NCI-H1930 (cell line): ENCODE measurements at places on chromosomes 16 and 17.

DNA sequence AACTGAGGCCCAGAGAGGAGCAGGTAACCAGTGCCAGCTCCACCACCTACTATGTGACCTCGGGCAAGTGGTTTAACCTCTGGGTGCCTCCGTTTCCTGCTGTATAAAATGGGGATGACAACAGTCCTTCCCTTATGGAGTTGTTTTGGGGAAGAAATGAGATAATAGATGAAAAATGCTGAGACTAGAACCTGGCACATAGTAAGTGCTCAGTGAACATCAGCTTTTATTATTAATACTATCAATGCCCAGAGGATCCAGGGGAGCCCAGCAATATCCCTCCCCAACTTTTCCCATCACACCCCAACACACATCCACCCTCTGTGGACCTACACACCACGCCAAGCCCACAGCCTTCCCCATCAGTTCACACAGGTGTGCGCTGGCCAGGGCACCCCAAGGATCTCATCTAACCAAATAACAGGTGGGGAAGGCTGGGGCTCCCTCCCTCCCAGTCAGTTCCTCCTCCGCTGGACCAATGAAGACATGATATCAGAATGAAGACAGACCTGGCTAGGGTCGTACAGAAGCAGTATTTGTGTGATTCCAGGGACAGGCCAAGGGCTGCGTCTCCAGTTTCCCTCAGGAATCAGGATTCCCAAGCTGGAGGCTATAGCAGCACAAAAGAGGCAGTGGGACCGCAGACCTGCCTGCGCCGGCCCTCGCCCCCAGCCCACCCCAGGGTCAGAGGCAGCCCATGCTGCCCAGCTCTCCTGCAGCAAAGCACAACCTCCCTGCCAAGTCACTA, 1.8 kb downstream of the ATP2A3 start:
- no peak for DNase-seq

- DNase-seq = no peak
These were observed 4.2 kb upstream of the ALOX15 start for GRCh38 chr17:4645642-4646041.

GRCh38 chr17:48439875-48440505, 10.0 kb upstream of the SKAP1 start:
- no peak for DNase-seq

GRCh38 chr16:29700253-29700987, 21.4 kb downstream of the QPRT start:
- peak; percentile 61 for DNase-seq

- DNase-seq = no peak
These were observed 96.0 kb downstream of the NXN start for GRCh38 chr17:883586-883962.

DNA sequence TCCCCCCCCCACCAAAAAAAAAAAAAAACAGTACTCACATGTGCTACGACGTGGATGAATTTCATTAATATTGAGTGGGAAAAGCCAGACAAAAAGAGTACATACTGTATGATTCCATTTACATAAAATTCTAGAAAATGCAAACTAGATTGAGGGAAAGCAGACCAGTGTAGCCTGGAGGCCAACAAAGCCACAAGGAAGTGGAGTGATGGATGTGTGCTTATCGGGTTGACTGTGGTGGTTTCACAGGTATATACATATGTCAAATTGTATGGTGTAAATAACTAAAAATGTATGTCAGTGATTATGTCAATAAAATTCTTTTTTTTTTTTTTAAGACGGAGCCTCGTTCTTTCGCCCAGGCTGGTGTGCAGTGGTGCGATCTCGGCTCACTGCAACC, 1.9 kb upstream of the PLD6 start:
- DNase-seq = no peak

DNA sequence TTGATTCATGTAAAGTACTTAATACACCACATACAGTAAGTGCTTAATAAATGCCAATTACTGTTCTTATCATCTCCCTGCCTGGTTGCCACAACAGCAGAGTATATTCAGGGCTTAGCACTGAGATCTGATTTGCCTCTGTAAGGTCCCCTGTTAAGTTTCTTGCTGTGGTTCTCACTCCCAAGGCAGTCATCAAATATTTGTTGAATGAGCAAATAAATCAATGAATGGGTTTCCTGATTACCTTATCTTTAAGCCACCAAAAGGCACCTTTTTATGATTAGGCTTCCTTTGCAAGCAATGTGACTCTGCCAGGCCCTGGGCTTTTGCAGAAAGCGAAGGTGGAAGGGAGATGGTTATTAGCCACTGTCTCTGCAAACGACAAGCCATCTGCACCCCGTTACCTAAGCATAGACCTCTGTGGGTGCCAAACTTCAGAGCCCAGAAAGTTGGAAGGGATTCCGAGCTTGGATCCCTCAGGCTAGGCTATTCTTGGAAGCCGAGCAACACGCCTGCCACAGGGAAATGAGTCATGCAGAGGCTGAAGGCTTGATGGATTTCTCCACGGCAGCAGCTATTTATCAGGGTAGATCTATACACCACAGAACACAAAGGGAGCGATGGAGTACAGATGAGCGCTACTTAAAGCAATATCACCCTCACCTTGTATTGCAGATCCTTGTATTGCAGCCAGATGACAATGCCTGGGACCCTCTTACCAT, 102.0 kb downstream of the GRIN2A start:
- DNase-seq = no peak

- DNase-seq = peak; percentile 81
These were observed at the start of gene MEIOC for GRCh38 chr17:44655983-44656710. Gene MEIOC (plus strand): TSS chr17:44656468. CDS start chr17:44656614, 146 bp downstream.

DNA sequence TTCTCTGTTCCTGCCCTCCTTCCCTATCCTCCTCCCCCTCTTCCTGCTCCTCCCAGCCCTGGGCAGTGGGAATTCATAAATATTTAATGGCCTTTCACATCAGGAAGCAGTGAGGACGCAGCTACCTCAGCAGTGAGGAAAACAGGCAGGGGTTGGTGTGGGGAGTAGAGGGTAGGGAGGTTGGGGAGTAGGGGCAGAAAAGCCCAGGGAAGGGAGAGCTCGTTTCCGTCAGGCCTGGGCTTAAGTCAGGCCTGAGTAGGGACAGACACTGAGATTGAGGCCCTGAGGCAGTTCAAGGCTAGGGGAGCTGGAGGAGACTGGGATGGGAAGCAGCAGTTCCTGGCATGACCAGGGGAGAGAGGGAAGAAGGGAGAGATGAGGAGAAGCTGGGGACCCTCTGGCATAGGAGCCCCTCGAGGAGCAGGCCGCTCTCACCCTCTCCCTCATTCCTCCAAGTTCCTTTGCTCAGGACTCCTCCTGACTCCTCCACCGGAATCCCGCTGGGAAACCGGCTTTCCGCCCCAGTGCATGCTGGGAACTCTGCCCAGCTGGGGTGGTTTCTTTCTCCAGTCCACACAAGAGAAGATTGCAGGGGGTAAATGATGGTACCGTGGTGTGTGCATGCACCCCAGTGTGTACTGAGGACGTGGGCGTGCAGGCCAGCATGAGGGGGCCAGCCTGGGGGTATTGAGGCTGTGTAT, 6.2 kb downstream of the SAMD14 start:
- no peak for DNase-seq

DNA sequence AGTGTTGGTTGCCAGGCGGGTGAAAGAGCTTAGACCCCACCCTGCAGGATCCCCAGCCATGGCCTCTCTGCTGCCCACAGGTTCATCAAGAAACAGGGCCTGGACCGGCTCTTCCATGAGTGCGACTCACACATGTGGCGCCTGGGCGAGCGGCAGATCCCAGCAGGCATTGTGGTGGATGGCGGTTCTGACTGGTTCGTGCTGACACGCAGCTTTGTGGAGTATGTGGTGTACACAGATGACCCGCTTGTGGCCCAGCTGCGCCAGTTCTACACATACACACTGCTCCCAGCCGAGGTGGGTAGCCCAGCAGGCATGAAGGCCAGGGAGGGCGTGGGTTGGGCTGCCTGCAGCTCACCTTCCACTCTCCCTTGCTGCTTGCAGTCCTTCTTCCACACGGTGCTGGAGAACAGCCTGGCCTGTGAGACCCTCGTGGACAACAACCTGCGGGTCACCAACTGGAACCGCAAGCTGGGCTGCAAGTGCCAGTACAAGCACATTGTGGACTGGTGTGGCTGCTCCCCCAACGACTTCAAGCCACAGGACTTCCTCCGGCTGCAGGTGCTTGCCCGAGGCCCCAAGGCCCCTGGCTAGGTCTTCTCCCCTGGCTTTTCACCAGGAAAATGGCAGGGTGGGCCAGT, 9.9 kb downstream of the XYLT2 start:
- DNase-seq = no peak

- DNase-seq = no peak
These were observed 27.6 kb downstream of the CCDC40 start for GRCh38 chr17:80063830-80064585.

GRCh38 chr16:71830359-71830758, 15.4 kb upstream of the ATXN1L start:
- DNase-seq = no peak

DNA sequence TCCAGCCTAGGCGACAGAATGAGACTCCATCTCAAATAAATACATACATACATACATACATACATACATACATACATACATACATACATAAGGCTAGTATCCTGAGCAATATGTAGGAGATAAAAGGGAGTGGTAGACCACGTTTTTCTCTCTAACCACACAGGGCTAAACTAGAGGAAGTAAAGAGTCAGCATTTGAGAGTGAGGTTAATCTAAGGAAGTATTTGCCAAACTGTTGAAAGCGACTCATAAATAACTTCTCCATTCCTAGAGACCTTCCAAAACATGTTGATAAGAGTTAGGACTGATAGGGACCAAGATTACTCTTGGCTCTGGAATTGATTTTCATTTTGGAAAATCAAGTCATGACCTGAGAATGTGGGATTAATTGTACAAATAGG, 68.9 kb downstream of the NEUROD2 start:
- no peak for DNase-seq

- no peak for DNase-seq
These were observed 4.3 kb downstream of the KCNJ2 start for GRCh38 chr17:70173681-70174080.

DNA sequence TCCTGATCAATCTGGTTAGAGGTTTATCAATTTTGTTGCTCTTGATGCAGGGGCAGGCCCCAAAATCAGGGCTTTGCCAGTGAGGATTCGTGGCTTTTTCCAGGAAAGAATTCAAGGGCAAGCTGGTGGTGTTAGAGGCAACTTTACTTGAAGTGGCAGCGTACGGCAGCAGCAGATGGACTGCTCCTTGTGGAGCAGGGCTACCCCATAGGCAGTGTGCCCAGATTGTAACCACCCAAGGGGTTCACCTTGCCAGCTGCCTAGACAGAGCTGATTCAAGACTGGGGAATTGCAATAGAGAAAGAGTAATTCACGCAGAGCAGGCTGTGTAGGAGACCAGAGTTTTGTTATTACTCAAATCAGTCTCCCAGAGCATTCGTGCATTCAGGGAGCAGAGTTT, 16.7 kb downstream of the DRC7 start:
- no peak for DNase-seq

DNA sequence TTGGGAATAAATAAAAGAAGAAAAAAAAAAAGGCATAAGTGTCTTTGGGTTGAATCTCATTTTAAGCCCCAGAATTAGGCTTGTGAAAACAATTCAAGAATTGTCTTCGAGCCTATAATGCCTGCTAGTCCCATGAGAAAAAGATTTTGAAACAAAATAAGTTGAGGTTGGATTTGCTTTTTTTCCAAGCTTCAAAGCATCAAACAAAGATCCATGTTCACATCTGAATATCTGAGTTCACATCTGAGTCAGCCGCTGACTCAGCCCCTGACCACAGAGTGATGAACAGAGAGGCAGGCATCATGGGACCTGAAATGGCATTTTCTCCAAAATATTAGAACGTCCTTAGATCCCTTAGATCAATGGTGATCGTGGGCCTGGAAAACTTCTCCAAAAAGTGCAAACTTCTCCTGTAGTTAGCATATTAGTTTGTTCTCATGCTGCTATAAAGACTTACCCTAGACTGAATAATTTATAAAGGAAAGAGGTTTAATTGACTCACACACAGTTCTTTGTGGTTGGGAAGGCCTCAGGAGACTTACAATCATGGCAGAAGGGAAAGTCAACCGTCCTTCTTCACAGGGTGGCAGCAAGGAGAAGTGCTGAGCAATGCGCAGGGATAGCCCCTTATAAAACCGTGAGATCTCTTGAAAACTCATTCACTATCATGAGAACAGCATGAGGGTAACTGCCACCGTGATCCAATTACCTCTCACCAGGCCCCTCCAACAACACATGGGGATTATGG, 294.6 kb upstream of the HSBP1 start:
- no peak for DNase-seq

GRCh38 chr16:65066651-65067050, 55.2 kb downstream of the CDH11 start:
- no peak for DNase-seq

DNA sequence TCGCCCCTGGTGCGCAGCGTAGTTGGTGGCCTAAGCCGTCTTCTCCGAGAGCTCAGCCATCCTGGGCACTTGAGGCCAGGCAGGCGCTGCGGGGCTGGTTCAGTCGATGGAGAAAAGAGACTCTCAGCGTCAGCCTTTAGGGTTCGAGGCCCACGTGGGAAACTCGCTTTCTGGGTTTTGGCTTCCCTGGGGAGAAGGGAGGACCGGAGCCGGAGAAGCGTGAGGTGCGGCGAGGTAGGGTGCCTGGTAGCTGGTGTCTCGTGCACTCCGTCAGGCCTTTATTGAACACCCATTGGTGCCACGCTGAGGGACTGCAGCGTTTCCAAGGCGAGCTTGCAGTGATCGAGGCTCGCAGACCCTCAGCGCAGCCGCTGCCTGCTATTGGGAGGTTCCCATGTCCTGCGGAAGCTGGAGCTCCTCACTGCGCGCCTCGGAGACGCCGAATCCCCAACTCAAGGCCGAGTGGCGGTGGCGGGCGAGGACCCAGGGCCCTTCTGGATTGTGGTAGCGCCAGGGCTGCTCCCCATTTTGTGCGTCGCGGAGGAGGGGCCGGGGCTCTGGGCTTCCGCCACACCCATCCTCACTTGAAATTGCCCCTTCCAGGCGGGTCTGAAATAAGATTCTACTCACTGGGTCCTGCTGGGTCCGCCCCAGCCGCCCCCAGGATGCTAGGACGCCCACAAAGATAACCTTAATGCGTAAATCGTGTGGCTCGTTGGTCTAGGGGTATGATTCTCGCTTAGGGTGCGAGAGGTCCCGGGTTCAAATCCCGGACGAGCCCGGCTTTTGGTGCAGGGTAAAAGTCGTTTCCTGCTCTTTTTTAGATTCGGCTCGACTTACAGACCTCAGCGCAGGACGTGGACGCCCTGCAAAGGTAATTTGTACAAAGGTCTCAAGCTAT, 1.2 kb downstream of the OR1F1 start:
- no peak for DNase-seq

GRCh38 chr16:75219838-75220237, 1.1 kb downstream of the CTRB1 start:
- no peak for DNase-seq

- no peak for DNase-seq
These were observed 5.2 kb upstream of the CDH8 start for GRCh38 chr16:62041401-62041800.

- DNase-seq = no peak
These were observed 296.3 kb downstream of the HS3ST4 start for GRCh38 chr16:25988084-25988483.

DNA sequence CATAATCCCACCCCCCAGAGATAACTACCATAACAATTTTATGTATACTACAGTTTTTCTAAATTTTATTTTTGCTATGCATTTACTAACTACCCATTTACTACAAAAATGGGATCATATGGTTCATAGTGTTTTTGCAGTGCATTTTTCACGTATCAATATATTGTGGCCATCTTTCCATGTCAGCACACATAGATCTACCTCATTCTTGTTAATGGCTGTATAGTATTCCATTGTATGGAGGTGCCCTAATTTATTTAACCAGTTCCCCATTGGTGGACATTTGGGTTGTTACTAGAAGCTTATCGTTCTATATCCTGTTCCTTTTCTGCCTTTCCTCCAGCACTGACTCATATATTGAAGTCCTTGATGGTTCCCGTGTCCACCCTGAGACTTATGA, 22.7 kb downstream of the PROCA1 start:
- DNase-seq = no peak

GRCh38 chr17:2143332-2143731, 88.4 kb downstream of the HIC1 start:
- no peak for DNase-seq
